Lower leg skin (tissue), 4 donors: ENCODE measurements at places on chromosomes 11 and 22. TPM values are rescaled to one million over a fixed set of nuclear protein-coding genes. Genes with fewer than 3 reads are reported as not detected.

GRCh38 chr11:64340671-64341335, 799 bp downstream of the CCDC88B start:
- DNase-seq = no peak

- DNase-seq = no peak
These were observed 346 bp downstream of the FJX1 start for GRCh38 chr11:35618497-35619115.

MN1 gene
- 2.7 TPM for total RNA-seq

GRCh38 chr11:60310407-60310998, 16.6 kb upstream of the MS4A6E start:
- no peak for DNase-seq

FAM180B gene
- not detected for total RNA-seq

GRCh38 chr11:64744544-64745188, 724 bp upstream of the RASGRP2 start:
- DNase-seq = no peak

DNA sequence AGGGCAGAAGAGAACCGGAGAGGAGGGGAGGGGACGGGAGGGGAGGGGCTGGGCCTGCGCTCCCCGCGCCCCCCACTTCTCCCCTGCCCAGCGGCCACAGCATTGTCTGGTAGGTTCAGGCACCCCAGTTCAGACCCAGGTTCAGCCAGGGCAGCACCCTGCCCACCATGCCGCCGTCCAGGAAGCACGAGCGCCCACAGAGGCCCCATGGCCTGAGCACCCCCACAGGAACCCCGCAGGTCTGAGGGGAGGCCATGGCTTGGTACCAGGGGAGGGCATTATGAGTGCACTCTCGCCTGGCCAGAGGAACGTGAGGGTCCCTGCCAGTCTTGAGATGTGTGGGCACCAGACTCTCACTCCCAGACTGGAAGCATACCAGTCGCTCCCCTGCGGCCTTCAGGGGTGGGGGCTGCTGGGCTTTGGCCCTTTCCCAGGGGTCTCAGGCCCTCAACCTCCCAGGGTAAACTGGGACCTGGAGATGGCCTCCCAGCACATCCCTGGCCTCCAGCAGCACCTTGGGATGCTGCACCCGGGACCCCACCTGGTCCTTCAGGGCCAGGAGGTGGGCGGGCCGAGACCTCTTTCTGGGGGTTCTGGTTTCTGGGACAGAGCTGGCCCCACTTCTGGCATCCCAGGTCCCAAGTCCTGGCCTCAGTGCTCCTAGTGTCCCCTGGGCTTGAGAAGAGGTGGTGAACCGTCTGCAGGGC, 597 bp upstream of the PLXNB2 start:
- DNase-seq = no peak

DNA sequence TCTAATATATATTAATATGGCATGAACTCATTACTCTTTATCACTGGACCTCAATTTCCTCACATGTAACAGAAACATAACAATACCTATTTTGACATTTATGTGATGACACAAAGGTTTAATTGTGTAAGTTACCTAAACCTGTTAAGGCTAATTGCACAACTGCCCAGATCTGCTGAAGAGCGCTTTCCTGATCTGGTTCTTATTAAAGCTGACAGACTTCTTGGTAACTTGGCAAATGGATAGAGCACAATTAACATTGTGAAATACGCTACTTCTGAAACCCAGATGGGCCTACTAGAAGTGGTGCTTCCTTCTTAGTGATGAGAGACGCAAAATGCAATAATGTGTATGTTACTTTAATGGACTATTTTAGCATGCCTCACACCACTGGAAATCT, 1767.2 kb upstream of the RAG2 start:
- DNase-seq = no peak

HOATZ gene
- total RNA-seq = not detected

NXPE2 gene
- 0.37 TPM for total RNA-seq

DNA sequence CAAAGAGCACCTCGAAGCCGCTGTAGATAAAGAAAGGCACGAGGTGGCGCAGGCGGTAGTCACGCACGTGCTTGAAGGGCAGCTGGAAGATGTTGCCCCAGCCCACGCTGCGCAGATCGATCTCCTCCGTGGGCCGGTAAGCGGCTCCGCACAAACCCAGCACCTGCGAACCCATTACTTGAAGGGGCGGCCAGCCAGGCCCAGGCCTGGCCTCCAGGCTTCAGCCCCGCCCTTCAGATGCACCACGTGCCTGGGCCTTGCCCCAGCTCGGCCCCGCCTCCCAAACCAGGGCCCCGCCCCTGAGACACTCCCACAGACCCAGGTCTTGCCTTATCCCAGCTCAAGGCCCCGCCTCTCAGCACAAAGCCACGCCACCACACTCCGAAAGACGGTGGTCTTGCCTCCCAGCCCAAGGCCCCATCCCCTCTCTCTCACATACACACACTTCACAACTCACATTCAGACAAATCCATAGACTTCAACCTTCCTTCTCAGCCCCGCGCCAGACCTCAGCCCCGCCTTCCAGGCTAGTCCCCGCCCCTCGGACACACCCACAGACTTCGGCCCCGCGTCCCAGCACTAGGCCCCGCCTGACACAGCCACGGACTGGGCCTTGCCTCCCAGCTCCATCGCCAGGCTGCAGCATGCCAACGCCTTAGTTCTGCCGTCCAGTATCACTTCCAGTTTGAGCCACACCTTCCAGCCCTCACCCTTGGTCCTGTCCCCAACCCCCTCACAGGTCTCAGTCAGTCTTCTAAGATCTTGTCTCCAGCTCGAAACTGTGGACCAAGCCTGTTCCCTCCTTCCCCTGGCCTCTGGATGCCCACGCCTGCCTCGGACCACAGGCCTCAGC, 7.0 kb downstream of the UNC93B1 start:
- DNase-seq = peak; percentile 39

GRK3 gene
- total RNA-seq = 6.9 TPM

GRCh38 chr11:69893631-69894030, 74.4 kb upstream of the FGF3 start:
- DNase-seq = no peak

C22orf42 gene
- total RNA-seq = not detected

- DNase-seq = no peak
These were observed 46.3 kb upstream of the ALKBH3 start for GRCh38 chr11:43834286-43834685.

DNA sequence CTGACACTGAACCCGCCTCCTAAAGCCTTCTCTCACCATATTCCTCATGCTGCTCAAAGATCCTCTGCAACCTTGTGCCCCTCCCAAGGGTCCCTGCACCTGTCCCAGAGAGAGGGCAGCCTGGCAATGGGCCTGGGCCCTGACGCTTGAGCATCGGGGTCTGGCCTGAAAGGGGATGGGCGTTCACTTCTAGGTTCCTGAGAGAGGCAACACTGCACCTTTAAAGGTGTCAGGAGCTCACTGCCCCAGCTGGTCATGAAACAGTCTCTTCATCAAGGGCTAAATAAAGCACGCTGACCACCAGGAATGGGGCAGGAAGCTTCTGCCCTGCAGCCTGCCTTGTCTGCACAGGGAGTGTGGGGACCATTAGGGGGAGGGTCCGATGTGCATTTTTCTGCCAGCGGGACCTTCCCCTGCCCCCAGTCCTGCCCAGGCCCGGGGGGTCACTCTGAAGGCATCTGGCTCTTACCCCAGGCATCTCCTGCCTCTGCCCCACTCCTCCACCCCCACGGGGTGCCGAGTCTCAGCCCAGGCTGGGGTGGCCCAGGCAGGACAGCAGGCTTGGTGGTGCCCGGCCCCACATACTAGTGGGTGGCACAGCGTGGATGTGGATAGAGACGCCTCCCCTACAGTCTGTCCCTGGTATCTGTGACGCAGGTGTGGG, 3.5 kb downstream of the C11orf21 start:
- peak; percentile 78 for DNase-seq

DNA sequence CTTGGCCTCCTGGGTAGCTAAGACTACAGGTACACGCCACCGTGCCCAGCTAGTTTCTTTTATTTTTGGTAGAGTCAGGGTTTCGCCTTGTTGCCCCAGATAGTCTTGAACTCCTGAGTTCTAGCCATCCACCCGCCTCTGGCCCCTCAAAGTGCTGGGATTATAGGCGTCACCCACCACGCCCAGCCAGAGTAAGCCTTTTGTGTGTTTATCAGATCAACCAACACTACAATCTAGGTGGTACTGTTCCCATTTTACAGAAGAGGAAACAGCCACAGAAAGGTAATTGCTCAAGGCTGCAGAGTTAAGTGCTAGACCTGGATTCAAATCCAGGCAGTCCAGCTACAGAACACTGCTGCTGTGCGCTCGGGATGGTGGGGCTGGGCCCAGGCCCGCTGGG, 3.1 kb downstream of the TOMM22 start:
- no peak for DNase-seq

GRCh38 chr11:82225930-82226329, 507.7 kb downstream of the FAM181B start:
- no peak for DNase-seq

GRCh38 chr11:17414317-17414737, 25.9 kb upstream of the KCNJ11 start:
- DNase-seq = no peak

DNA sequence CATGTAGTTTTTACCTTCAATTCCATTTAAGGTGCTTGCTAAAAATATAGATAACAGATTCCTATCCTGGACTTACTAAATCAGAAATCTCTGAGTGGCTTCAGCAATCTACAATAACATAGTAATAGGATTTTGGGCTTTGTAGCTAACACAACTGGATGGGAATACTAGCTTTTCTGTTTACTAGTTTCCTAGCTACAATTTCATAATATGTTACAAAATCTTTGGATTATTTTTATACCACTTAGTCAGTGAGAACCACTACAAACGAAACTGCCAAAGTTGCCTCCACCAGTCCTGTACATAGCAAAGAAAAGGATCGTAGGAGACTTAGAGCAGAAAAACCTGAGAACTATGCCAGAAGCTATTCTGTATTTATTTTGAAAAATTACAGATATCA, 87.7 kb upstream of the ANO3 start:
- no peak for DNase-seq

- peak; percentile 50 for DNase-seq
These were observed 58.2 kb downstream of the RRAS2 start for GRCh38 chr11:14300661-14301304.

DNA sequence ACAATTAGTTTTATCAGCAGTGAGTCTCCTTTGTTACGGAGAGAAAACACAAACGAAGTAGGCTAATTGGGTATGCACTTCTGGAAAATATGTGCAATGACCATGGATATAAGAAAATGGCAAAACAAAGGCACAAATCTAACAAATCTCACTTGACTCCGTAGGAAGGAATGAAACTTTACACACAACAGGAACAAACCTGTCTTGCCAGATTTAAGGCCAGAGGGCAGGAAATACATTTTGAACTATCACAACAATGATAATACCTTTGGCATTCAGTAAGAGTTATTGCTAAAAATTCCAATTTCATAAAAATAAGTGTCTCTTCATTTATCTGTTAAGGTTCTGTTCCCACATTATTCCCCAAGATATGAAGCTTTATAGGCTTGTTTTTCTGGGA, 36.6 kb downstream of the SLC25A17 start:
- no peak for DNase-seq

- DNase-seq = no peak
These were observed 61.0 kb downstream of the DHCR7 start for GRCh38 chr11:71387200-71387599.

RFPL3 gene
- not detected for total RNA-seq

GRCh38 chr22:47168900-47169800, 406.7 kb downstream of the TBC1D22A start:
- DNase-seq = peak; percentile 72

NFRKB gene
- total RNA-seq = 54.5 TPM

GRCh38 chr11:72760539-72761405, 8.6 kb upstream of the ARAP1 start:
- no peak for DNase-seq

- no peak for DNase-seq
These were observed 46.4 kb downstream of the RCN1 start for GRCh38 chr11:32137263-32137662.

HIRA gene
- 18.1 TPM for total RNA-seq

DNA sequence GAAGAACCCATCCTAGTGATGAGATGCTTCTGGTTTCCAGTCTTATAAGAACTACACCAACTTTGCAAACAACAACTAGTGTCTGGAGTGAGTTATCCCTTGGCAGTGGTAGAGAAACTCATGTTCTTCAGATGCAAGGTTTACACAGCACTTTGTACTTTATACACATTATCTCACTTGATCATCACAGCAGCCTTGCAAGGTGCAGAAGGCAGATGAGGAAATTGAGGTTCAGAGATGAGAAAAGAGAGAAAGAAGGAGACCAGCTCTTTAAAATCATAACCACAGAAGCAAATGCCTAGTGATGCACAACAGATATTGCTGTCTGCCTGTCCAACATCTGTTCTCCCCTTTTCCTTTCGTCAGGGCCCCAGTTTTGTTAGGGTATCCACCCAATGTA, 16.7 kb upstream of the CD44 start:
- no peak for DNase-seq

GRCh38 chr11:65742353-65742752, 21.8 kb upstream of the RNASEH2C start:
- no peak for DNase-seq

BAIAP2L2 gene
- total RNA-seq = 2.3 TPM

BANF1 gene
- 41.0 TPM for total RNA-seq

GGT1 gene
- 6.9 TPM for total RNA-seq

DNA sequence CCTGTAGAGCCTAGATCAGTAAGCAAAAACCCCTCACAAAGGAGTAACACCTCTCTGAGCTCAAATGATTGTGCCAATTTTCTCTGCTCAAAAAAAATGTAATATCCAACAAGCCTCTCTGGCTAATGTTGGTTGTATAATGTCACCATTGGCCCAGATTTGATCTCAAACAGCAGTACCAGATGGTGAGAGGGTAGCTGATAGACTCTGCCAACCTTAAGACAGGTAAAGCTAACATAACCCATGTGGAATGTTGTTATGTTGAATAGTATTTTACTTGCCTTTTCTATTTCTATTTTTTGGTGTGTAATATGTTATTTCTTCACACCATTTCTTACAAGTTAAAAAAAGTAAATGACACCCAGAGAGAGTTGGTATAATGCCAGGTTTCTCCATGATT, 166.7 kb upstream of the GUCY1A2 start:
- DNase-seq = no peak

GRCh38 chr11:73859671-73860070, 17.0 kb downstream of the COA4 start:
- DNase-seq = no peak

- DNase-seq = no peak
These were observed 25.5 kb downstream of the KCNJ1 start for GRCh38 chr11:128841461-128842072.

ARHGAP20 gene
- total RNA-seq = 2.0 TPM
